ENCODE measurements at places on chromosomes 1 and 21.

DNA sequence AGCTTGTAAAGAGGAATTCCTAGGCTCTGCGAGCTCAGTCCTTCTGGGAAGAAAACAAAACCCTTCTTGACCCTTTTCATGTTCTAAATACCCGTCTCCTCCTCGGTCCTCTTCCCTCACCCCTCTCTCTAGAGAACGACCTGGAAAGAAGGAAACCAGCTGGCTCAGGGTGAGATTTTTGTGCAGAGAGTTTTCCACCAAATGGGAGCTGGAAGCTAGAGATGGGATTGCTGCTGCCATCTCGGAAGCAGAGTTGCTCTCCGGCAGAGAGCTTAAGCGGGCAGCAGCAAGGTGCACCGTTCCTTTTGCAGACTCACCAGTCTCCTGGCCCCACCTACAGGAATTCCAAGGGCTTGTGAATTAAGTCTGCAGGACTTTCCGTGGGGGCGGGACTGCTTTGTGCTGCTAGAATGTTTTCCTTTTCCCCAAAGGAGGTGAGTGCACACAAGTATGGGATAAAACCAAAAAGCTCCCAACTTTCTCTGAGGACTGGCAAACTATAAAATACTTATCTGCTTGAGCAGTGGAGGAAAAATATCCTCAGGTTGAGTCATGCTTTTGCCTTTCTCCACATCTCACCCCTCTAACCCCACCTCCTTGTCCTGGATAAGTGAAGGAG is 29.1 kb upstream of the KIAA0040 start:
- no peak for DNase-seq

DNA sequence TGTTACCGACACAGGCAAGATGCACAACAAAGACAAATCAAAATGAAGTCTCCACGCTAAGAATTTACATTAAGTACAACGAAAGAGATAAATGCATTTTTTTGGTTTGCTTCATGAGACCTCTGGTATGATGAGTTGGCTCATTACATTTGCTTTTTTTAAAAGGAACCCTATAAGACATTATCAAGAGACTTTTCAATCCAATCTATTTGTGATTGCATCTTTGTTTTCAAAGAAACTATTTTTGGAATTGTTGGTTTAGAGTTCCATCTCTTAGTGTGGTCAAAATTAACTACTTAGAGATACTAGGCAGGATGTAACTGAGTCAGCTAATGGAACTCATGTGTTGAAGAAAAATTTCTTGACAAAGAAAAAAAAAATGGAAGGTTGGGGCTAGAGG is 200.1 kb downstream of the ZC3H11B start:
- no peak for DNase-seq

DNA sequence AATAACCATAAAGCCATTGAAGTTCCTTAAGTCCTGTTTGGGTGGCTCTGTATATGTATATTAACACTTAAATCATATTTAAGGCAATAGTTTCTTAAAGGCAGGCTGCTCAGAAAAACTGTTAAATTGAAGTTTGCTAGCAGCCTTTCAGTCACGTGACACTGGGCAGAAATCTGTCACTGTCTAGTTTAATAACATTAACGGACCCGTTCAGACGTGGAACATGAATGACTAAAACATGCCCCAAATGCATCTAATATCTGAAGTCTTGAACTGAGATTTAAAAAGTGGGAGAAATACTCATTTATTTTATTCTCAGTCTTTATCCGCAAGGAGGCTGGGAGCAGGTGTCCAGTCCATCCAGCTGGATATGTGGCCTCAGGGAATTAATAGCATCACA is 3.3 kb upstream of the SPATA1 start:
- DNase-seq, result no peak

DNA sequence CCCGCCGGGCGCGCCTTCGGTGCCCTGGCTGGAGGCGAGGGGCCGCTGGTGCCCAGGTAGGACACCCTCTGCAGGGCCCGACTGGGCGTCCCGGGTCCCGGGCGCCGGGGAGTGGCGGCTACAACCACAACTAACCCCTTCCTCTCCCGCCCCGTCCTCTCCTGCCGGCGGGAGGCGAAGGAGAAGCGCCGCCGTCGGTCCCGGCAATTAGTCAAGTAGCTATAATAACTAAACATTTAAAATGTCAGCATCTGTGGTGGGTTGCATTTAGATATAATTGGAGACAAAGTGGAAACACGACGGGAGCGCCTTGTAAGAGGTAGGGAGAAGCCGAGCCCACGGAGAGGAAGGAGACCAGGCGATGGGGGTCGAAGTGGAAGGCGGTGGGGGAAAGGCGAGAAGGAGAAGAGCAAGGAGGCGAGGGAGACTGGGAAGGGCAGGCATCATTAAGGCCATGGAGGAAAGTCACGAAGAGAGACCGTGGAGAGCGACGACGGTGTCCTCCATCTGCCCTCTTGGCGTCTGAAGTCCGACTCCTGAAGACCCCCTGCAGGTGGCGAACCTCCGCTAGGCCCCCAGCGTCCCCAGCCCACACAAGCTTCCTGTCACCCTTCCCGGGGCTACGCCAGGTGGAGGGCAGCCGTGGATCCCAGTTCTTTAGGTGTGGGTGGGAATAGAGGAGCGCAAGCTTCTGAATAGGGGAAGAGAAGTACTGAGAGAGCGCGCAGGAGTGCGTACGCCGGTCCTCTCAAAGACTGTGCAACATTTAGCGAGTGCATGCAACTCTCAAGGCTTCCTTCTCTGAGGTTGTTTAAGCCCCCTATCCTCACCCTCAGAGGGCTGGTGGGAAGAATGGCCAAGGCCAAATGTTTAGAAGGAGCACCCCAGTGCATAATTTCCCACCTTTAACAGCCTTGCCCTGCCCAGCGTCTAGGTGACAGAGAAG is 1.6 kb downstream of the CNIH3 start:
- DNase-seq, result no peak

DNA sequence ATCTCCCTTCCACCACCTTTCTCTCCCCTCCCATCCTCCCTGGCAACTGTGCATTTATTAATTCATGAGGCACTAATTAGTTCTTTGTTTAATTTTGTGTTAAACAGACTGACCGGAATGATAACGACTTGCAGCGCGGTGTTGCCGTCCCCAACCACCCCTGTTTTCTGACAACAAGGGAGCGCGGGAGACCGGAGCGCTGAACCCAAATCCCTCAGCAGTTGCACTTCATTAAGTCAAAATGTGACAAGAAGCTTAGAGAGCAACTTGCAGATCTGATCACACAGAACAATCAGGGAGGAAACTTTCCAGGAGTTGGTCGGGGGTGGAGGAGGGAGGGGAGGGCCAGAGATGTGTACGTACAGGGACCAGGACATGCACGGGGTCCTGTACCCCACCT is 89.2 kb downstream of the CASZ1 start:
- DNase-seq, result no peak

DNA sequence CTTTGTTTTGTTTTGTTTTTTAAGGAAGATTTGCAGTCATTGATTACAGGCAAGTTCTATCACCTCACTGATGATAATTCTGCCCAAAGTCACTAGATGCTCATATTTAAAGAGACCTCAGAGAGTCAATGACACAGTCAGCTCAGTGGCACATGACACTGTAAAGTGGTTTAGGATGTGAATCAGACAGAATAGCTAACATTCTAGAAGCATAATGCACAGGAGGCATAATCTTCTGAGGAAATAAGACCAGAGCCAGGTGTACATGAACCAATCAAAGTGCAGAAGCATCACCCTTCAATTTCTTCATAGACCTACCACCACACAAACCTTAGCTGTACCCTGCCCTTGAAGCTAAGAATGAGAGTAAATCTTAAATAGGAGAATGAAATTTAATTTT is 268.5 kb downstream of the BRINP2 start:
- DNase-seq, result no peak

- DNase-seq, result no peak
Observed at GRCh38 chr1:65558215-65558614, 137.7 kb downstream of the LEPR start.
